ENCODE measurements at places on chromosomes 13 and 19.

DNA sequence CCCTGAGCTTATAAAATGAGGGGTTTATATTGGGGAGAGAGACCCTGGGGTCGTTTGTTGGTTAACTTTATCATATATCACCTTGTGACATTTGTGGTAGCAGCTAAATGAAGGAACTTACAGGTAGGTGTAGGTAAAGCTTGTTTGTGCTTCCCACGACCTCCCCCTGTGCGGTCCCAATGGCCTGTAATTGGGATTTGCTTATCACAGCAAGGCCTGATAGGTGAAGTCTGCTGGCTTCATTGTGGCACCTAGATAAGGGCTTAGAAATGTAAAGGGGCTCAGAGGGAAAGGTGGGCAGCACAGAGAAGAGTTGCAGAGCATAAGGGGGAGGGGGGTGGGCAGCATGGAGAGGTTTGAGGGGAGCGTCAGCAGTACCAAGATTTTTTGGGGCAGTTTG, 35.5 kb upstream of the MLNR start:
- no peak for DNase-seq

DNA sequence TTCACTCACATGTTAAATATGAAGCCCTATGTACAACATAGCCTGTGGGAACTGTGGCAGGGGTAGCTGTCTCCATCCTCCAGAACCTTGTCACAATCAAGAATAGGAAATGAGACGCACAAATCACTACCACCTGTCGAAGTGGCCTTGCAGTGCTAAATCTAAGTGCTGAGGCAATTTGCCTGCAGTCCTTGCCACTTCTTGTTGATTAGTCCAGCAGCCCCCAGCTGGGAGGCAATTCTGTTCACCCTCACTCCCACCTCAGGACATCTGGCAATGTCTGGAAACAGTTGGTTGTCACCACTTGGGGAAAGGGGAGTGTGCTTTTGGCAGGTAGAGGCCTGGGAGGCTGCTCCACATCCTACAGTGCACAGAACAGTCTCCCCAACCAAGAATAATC, 10.7 kb downstream of the RFX2 start:
- no peak for DNase-seq

- DNase-seq: no peak
Observed at GRCh38 chr19:5711713-5712161, 8.2 kb downstream of the LONP1 start.

GRCh38 chr13:107205318-107206104, 637.6 kb upstream of the ARGLU1 start:
- peak; percentile 72 for DNase-seq

- no peak for DNase-seq
Observed at GRCh38 chr13:49374585-49375290, 69.1 kb downstream of the CAB39L start.

DNA sequence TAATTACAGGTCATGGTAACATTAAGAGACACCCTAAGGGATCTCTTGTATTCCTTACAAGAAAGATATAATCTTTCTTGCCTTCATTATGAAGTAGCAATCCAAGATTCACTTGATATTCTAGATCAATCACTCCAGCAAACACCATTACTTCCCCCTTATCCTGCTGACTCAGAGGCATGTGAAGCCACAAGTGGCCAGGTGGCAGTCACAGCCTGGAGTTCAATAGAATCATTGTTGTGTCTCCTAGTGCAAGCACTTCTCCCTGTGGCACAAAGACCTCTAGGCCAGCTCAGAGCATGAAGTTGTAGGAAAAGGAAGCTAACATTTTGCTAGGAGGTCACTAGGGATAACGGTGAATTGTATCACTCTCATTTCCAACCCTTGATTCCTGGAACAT, 864.3 kb upstream of the ATXN8OS start:
- DNase-seq: no peak

GRCh38 chr19:16051254-16052025, 24.9 kb upstream of the TPM4 start:
- no peak for DNase-seq

- peak; percentile 31 for DNase-seq
Observed at GRCh38 chr13:94595001-94595949, 677 bp downstream of the TGDS start.

- no peak for DNase-seq
Observed at GRCh38 chr13:112328936-112329335, 47.2 kb upstream of the SPACA7 start.

DNA sequence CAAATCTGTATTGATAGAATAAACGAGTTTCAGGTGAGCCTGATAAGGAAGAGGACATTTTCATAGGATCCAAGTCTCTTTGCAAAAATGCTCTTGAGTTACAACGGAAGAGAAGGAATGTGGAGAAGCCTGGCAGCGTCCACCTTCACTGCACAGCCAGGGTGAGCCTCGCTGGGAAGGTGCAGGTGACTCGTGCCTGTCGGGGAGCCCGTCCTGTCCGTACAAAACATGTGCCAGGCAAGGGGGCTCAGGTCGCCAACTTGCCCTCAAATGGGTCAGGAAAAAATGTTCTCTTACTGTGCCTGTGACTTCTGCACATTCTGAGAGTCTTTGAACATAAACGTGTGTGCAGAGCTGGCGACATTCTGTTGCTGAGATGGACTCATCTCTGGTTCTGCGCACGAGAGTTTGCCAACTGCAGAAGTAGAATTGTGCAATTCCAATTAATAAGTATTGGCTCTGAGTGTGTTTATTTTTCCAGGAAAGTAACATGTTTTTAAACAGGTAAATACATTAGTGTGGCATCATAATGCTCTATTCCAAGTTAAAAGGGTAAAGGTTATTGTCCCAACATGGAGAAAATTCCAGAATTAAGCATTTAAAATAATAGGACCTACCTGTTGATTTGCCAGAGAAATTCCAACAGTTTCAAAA, 28.6 kb downstream of the NAXD start:
- no peak for DNase-seq

DNA sequence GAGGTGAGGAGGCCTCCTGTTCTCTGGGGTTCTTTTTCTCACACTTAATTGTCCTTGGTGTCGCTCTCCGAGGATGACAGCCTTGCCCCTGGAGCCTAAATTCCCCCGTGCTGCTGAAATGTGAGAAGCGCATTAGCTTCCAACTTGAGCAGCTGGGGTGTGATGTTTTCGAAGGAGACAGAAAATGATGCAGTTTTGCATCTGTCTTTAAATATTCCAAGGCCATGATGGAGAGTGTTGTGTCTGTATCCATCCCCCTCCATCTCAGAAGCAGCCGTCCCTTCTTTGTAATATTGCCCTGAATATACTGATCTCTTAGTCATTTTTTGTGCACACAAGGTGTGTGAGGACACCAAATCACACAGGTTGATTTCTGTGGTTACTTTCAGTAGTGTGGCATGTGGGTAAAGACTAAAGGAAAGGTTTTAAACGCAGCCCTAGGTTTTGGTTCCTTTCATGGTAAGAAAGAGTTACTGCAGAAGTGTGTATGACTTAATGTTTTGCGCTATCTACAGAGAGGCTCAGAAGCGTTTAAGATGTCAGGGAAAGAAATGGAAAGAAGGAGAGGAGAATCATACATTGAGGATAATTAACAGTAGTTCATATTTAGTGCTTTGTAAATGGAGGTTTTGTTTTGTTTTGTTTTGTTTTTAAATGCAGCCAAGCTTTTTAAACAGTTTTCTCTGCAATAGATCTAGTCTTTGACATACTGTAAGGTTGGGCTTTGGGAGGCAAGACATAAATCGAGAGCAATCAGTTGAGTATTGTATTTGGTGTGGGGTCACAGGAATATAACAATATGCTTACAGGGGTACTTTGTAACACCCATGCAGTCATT, 1.6 kb downstream of the NBEA start:
- no peak for DNase-seq

DNA sequence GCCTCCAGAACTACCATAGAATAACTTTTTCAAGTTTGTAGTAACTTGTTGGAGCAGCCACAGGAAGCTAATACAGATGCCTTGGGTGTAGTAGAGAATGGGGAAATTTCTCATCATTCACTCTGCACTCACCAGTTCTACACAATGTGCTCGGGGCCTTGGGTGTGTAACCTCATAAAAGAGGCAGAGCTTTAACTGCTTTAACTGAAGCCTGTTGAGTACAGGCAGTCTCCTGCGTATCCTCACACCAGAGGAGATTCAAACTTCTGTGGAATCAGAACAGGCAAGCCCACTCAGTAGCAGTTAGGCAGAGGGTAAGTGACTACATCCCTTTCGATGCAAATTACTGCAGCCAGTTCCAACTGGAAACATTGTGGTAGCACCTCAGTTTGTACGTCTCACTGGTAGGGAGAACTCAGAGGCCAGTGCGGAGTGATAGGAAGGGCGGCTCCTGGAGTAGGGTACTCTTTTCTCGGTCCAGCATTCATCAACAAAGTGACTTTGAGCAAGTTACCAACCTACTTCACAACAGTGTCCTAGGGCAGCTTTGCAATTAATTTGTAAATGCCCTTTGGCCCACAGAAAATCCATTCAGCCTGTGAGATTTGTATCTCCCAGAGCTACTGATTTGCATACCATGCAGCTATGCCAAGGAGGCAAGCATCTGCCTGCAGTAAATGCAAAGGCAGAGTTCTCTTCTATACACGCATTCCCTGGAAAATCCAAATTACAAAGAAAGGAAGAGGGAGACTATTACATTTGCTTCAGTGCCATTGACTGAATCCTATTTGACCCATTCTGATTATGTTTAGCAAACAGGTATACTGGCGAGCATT, 904.3 kb downstream of the DIAPH3 start:
- no peak for DNase-seq

DNA sequence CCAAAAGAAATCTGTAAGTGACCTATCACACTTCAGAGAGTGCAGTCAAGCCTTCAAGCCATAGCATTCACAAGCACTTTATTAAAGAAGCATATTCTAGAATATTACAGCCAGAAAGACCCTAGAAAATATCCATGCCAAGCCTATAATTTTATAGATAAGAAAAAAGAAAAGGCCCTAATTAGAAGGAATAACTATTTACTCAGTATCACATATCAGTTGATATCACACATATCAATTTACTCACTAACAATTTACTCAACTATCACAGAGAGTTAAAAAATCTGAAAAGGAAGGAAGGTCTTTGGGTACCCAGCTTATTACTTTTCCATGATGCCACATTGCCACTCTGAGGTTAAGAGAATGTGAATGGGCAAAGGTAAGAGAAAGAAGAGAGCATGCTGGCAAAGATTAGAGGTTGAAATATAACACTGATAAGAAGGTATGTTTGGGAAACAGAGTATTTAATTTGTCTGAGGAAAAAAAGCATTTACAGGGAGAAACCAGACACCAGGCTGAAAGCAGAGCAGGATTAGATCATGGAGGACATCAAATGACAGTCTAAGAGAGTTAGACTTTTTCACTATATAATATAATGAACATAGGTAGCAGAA, 186.2 kb downstream of the VWA8 start:
- DNase-seq: no peak

GRCh38 chr13:30346153-30346788, 38.9 kb upstream of the KATNAL1 start:
- no peak for DNase-seq

GRCh38 chr19:56136362-56136761, 4.7 kb upstream of the ZNF444 start:
- no peak for DNase-seq

GRCh38 chr13:28761586-28761985, 42.8 kb upstream of the SLC46A3 start:
- no peak for DNase-seq

GRCh38 chr13:30581582-30581981, 36.1 kb upstream of the USPL1 start:
- no peak for DNase-seq

DNA sequence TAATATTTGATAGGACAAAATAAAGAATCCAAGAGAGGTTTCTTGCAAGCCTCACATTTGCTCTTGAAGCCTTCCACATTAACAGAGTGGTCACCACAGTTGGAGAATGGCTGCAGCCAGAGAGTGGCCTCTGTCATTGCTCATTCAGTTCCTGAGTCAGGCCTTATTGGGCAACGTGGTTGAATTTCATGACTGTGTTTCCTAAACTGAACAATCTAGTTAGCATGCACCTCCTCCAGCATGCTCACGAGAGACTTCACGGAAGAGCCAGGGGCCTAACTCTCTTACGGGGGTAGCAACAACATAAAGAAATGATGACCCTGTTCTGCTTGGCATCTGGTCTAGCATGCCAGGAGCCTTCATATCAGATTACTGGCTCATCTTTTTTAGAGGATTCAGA, 9.6 kb upstream of the UBL3 start:
- no peak for DNase-seq

DNA sequence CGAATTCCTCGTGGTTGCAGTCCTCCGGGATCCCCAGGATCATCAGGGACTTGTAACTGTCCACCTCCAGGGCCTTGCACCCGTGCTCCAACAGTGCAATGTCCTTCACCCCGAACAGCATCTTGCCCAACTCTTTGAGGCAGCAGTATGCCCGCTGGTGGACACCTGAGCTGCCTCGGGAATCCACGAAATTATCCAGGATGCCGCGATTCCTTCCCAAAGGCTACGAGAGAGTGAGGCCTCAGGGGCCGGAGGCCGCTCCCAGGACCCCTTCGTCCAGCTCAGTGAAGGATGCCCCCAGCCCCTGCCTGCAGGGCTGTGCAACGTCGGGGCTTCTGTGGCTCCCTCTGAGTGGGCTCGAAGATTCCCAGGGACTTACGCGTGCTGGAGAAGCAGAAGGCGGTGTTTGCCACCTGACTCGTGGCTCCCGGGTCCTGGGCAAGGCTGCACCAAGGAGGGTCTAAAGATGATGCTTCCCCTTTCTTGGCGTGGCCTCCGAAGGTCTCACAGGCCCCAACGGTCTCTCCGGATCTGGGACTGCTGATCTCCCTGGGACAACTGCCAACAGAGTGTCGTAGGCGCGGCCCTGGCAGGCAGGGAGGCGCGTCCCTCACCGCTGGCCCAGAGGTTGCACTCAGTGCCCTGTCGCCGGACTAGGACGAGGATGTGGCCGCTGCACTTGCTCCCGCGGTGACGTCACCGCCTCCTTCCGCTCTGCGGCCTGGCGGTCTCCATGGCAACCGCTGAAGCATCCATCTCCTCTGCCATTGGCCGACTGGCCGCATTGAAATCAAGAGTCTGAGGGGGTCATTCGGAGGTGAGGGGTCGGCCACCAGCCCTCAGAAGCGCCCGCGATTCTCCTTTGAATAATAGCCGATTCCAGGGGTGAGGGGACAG, at the start of gene PNMA8C:
PNMA8C (minus strand) TSS at position 698 of the 897 bp plus-strand sequence; CDS start at position 121, 577 bp downstream.
- DNase-seq: peak; percentile 85

DNA sequence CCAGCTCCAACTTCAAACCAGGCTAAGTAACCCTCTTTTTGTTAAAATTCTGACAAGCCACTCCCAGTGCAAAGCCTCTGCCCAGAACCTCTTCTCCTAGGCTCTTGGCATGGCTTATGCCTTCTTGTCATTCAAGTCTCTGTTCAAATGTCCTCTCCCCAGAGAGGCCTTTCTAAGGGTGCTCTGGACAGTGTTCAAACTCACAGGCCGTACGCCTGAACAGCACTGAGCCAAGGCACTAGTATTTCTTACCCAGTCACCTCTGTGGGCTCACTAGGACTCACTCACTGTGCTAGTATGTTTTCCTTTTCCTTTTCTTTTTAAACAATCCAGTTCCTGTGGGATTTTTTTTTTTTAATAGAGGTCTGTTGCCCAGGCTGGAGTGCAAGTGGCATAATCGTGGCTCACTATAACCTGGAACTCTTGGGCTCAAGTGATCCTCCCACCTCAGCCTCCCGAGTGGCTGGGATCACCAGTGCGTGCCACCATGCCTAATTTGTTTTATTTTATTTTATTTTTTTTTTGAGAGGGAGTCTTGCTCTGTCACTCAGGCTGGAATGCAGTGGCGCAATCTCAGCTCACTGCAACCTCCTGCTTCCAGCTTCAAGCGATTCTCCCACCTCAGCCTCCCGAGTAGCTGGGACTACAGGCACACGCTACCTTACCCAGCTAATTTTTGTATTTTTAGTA, 2.3 kb upstream of the ASF1B start:
- no peak for DNase-seq
